ENCODE measurements at places on chromosomes 3 and 15. TPM values are rescaled to one million over a fixed set of nuclear protein-coding genes. Genes with fewer than 3 reads are reported as not detected.

Gene HES1
- total RNA-seq, result 9.7 TPM

Gene ESYT3
- total RNA-seq, result 0.79 TPM

Gene IFT122
- 12.0 TPM for total RNA-seq

Gene TMEM108
- not detected for total RNA-seq

Gene ABCF3
- 37.4 TPM for total RNA-seq

Gene CHRM5
- not detected for total RNA-seq

Gene COL6A5
- total RNA-seq, result not detected
